ENCODE measurements at places on chromosomes 2 and 18.

DNA sequence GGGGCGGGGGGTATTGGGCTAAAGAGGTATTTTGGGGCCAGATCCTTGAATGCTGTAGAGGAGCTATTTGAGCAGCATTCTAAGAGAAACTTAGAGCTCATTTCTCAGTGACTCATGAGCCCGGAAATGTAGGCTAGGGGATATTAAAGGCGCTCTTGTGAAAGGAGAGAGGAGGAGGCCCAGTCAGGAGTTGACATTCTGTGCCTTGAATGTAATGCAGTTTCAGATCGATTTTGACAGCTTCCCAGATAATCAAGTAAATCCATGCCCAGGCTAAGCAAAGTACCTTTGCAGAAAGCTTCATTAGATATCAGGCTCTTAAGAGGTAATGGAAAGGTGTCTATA, 1.5 kb downstream of the CAB39 start:
- DNase-seq, result no peak

- DNase-seq, result no peak
Observed at GRCh38 chr2:40421631-40422297, 30.1 kb downstream of the SLC8A1 start.

GRCh38 chr2:30511122-30512083, 64.4 kb downstream of the LCLAT1 start:
- DNase-seq, result no peak

- DNase-seq, result no peak
Observed at GRCh38 chr2:173205375-173205774, 129.7 kb downstream of the MAP3K20 start.

DNA sequence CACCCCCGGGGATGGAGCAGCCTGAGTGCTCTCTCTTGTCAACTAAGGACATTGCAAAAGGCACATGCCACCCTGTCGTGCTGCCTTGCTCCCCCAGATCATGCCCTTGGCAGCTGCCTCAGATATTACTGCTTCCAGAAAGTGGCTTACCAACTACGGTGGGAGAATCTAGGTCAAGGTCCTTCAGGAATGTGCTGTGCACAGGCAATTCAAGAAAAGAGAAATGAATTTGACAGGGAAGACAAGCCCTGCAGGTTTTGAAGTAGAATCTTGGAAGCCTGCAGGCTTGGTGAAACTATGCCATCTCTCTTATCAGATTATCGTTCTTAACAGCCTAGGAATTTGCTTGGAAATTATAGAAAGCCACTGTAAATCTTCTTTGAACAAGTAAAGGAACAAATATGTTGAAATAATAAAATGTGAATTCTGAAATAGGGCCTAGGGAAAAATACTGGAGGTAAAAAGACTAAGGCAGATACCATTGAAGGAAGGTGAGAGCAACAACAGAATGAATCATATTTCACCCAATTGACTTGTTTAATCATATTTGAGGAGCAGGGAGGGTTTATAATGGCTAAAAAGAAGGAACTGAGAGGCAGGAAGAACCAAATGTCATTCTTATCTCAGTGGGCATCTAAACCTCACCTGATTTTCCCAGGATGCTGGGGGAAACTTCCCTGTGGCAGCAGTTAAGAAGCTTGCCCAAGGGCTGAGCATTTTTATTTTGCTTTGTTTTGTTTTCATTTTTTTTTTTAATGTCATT, 94.0 kb upstream of the GLS start:
- no peak for DNase-seq

GRCh38 chr2:9271091-9271490, 64.5 kb downstream of the ASAP2 start:
- DNase-seq, result no peak

- no peak for DNase-seq
Observed at GRCh38 chr2:216491793-216492596, 6.6 kb upstream of the RPL37A start.

GRCh38 chr2:31066086-31066485, 72.2 kb downstream of the GALNT14 start:
- DNase-seq, result no peak

DNA sequence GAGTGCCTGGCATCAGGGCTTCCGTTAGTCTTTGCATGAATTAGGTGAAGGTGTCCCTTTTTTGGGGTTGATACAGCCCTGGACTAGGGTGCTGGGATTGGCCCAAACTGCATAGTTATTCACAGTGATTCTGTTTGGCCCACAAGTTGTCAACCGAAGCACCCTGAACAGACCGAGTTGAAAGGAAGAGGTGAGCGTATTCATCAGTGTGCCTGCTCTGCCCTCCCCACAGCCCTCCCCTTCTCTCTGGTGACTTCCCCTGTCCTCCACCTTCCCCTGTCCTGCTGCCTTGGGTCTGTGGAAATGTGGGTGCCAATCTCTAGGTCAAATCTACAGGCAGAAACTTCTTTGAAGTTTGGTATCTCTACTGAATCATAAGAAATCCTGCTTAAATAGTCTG, 330.5 kb downstream of the DYSF start:
- no peak for DNase-seq

DNA sequence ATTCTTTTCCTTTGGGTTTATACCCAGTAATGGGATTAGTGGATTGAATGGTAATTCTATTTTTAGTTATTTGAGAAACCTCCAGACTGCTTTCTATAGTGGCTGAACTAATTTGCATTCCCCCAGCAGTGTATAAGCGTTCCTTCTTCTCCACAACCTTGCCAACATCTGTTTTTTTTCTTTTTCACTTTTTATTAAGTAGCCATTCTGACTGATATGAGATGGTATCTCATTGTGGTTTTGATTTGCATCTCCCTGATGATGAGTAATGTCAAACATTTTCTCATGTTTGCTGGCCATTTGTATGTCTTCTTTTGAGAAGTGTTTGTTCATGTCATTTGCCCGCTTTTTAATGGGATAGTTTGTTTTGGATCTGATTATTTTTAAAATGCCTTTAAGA, 64.1 kb upstream of the MEIS1 start:
- no peak for DNase-seq
